PC-3 (cell line): ENCODE measurements at places on chromosomes 2 and 18.

GRCh38 chr2:39728941-39729351 is 50.1 kb downstream of the THUMPD2 start:
- DNase-seq, result peak; percentile 57

GRCh38 chr2:42339191-42339912 is 21.7 kb downstream of the COX7A2L start:
- DNase-seq, result no peak

DNA sequence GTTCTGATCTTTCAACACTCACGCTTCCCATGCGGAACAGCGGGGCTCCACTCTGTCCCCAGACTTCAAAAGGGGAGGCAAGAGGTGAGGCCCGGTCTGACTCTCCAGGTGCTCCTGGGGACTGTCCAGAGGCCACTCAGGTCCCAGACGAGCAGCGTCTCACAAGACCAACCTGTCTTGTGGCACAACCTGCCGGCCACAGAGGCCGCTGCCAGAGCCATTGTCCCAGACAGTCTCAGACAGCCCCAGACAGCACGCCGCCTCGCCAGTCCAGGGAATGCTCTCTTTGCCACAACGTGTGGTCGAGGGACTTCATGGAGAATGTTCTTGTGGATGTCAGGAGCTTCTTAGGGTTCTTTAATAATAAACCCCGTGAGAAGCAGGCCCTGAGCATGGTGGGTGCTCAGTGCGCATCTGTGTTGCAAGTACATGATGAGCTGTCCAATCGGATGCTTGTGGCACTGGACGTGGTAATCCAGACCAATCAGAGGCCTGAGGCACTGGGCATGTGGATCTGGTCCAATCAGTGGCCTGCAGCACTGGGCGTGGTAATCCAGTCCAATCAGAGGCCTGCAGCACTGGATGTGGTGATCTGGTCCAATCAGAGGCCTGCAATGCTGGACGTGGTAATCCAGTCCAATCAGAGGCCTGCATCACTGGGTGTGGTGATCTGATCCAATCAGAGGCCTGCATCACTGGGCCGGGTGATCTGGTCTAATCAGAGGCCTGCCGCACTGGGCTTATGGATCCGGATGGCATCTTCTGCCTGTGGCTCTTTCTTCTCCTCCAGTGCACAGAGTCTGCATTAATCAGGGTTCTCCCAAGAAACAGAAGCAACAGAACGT is 76.4 kb downstream of the TMEM18 start:
- no peak for DNase-seq

DNA sequence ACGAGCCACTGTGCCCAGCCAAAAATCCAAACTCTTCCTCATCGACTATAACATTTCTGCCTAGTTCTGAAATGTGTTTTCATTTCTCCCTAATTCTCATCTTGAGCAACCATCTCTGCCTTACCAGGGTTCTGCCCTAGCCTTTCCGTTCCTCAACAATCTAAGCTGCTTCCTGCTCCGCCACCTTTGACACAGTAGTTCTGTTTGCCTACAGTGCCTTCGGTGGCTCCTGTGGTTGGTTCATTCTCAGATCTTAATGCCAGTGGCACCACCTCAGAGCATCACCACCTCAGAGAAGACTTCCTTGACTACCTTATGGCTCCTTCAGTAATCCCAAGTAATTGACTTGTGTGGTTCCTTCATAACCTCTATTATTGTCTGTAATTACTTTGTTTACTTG is 3.8 kb downstream of the SOCS6 start:
- DNase-seq, result no peak

DNA sequence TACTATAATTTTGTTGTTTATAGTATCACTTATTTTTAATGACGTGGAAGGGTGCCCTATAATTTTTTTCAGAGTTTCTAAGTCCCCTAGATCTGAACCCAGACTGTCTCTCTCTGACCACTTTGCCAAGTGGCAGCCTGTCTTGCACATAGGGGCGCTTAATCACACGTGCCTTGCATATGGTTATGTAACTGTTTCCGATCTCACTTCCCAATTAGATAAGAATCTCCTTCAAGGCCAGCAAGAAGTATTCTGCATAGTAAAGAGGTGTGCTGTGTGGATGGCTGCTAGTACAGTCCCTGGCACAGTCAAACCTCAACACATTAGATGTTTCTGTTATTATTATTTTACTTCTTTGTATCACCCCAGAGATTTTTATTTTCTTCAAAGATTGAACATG is 197.8 kb upstream of the SIX2 start:
- DNase-seq, result no peak

DNA sequence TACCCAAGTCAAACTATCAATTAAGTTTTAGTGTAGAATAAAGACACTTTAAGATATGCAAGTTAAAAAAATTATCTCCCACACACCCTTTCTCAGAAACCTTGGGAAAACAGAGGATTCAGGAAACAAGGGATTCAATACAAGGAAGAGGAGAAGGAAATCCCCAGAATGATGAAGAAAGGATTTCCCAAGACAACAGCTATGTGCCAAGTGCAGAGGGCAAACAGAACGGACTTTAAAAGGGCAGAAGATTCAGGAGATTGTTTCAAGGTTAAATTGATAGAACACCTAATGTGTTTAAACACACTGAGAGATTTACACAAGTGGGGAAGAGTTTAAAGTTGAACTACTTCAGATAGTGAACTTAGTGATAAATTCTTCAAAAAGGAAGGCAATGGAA is 71.5 kb upstream of the EPAS1 start:
- DNase-seq, result no peak

GRCh38 chr2:210475706-210476105 is 853 bp downstream of the LANCL1 start:
- no peak for DNase-seq

DNA sequence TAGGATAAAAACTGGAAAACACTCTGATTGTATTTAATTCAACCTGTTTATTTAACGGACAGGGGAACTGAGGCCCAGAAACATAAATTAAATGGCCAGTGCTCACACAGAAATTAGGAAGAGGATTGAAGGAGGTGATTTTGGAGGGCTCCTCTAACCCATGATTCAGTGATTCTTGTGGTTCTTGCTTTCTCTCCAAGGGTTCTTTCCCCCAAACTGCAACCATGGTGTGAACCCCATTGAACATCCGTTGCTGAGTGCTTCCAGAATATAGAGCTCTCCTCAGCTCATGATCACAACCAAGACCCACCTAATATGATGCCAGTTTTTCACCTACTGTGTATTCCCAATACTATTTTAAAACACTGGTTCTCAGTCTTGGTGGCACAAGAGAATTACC is 41.4 kb downstream of the BMP10 start:
- DNase-seq, result no peak

DNA sequence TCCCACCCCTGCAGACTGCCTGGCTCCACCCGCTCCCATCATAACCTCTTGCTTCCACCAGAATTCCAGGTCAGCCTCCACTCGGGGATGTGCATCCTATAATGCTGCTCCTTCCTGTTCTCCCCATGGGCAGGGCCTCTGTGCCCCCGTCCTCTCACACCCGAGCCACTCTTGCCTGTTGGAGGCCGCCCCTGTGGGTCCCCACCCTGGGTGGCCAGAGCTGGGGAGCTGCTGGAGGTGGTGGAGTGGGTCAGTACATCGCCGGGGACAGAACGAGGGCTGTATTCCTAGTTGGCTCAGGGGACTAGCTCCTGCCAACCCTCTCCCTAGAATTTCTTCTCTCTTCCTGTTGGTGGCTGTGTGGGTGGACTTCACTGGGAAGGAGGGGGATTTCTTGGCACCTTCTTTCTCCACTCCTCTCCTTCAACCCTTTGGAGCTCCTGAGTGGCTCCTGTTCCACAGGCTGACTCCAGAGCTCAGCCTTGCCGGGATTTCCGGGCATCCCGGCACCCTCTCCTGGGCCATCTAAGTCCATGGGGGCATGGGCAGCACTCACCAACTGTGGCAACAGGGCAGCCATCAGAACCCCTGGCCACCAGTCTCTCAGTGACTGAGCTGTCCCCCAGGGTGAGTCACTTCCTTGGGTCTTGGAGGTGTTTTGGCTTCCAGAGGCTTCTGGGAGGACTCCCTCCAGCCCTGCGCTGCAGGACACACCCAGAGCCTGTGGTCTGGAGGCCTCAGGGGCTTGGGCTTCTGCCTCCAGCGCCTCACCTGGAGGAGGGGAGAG is 88.2 kb upstream of the MCFD2 start:
- peak; percentile 86 for DNase-seq

DNA sequence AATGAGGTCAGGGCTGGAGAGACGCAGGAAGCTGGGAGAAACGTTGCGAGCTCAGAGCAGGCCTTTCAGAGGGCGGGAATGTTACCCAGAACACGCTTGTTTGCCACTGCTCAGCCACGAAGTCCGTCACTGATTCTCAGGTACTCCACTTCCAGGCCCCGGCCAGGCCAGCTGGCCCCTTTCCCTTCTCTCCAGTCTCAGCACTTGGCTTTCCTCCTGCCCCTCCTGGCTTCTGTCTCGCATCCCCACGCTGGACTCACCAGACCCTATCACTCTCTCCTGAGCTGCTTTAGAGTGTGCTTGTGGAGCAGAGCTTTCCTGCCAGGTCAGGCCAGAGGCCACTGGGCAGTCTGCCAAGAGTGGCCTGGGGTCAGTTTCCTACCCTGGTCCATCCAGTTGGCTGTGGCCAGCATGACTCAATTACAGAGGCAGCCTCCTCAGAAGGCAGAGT is 151.4 kb downstream of the TWIST2 start:
- DNase-seq, result no peak

DNA sequence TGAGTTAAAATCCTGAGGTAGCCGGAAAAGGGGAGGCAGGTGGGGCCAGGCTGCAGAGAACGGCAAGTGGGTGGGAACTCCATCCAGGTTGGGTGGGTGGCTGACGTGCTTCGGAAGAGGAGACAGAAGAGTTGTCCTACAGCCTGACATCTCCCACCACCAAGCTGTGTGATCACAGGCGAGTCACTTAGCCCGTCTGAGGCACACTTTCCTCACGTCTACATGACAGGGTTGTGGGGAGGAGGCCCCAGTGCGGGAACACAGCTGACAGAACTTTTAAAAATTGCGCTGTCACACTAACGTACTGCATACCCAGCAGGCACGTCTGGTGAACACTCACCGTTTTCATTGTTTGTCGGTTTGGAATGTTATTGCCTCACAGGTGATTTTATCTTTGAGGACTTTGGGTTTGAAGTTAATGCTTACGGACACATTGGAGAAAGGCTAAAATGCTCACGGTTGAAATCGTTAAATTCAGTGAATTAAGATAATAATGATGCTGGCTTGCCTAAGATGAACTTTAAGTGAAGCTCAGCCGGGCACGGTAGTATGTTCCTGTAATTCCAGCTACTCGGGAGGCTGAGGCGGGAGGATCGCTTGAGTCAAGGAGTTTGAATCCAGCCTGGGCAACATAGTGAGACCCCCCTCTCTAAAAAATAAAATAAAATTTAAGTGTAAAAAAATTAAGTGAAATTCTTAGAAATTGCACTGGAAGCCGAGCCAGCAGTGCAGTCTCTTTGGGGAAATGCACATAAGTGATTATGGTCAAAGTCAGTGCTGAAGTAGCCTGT is 8.9 kb downstream of the EMILIN2 start:
- no peak for DNase-seq

DNA sequence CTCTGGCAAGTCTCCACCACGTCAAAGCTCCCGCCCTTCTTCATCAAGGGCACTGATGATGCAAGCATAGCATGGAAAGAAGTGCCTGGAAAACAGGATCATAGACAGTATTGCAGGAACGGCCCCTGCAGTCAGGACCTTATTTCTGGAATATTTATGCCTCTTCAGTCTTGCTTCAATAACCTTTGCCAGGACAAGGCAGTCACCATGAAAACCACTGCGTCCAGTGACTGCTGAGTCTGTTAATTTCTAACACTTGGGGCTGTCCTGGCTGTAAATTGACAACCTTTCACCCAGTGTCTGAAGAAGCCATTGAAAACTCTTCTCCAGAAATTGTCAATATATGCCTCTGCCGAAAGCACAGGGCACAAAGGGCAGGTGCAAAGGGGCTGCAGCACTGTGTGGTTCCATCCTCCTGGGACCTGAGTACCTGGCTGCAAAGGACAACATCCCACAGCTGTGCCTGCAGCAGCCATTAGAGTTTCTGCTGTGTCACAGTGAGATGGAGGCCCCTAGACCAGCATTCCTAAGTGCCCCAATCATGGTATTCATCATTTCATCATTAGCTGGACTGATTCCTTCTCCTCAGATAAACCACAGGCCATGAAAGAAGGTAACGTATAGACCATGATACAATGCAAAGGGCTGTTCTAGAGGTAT is 819.6 kb downstream of the RNF144A start:
- peak; percentile 30 for DNase-seq

DNA sequence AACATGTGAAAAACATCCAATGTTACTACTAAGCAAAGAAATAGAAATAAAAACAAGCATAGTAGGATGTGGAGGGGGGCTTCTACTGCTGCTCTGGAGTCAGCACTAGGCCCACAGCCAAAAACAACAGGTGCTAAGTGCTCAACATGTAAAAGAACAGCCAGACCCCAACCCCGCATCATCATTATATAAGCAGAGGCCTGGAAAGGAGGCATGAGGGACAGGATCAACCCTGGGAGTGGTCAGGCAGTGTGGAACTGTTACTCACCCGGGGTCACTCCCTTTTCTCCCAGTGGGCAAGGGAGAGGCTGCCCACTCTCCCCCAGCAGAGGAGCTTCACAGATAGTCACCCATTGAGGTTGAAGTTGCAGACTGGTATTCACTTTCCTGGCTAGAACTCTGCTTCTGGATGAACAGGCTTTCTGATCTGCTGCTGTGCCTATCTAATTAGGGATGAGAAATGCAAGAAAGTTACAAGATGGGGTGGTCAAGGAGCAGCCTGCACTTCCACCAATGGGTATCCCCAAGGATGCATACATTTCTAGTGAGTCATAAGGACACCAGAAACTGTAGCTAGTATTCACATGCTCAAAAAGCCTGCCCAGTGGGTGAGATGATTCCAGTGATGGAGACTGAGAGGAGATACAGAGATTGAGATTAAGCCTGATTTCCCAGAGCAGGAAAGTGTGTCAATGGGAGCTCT is 480.1 kb upstream of the TCF4 start:
- peak; percentile 61 for DNase-seq

- peak; percentile 24 for DNase-seq
These were observed 659.3 kb downstream of the ERBB4 start for GRCh38 chr2:211879323-211879722.

DNA sequence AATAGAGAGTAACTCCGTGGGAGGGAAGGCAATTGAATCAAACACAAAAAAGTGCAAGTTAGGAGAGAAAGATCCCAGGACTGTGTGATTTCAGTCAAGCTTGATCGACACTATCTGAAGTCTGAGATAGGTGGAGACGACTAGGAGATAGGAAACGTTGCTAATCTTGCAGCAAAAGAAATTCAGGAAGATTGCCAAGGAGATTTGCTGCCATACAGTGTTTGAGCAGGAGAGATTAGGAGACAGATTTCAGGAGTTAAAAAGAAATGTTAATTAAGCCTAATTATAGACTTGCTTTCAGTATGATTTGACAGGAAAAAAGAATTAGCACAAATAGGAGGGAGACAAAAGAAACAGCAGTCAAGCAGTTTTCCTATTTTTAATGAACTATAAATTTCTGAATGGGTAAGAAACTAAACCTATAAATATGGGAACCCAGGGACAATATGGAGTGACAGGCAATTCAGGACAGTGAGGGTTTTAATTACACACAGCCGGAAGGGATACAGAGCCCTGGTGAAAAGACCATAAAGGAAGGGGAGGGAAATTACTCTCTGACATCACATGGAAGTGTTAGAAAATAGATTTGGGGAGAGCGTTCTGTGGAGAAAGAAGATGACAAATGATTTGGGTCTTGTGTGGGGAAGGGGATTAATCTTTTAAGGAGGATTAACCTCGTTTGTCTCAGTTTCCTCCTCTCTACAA is 72.6 kb downstream of the SUCLG1 start:
- DNase-seq, result no peak

GRCh38 chr2:217256251-217256650 is 396.4 kb upstream of the TNP1 start:
- no peak for DNase-seq

- peak; percentile 25 for DNase-seq
These were observed 6.4 kb downstream of the SALL3 start for GRCh38 chr18:78986018-78986481.

- DNase-seq, result no peak
These were observed 279.3 kb downstream of the CDH20 start for GRCh38 chr18:61612517-61612916.
